Hematopoietic multipotent progenitor cell treated with erythropoietin and hydrocortisone succinate and interleukin-3 and kit ligand, for 6 days (in vitro differentiated cells): ENCODE measurements at places on chromosomes 7 and 10.

GRCh38 chr7:80666376-80666775 is 27.9 kb downstream of the CD36 start:
- no peak for DNase-seq

DNA sequence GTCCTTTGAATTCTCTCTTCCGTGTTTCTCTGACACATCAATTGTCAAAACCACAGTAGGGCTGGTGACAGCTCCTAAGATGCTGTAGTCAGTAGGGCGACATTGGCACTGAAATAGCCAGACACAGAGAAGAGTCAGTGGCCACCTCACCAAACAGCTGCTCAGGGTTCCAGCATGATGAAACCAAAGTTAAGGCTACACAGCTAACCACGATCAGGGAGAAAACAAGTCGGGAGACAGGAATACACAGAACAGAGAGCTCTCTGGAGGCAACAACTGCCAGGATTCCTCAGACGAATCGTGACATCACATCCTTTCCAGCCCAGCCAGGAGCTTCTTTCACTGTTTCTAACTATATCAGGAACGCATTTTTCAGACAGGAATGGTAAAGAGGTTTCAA is 922.2 kb downstream of the SORCS1 start:
- DNase-seq: no peak

- no peak for DNase-seq
These were observed 46.6 kb downstream of the INSIG1 start for GRCh38 chr7:155344270-155344617.

- DNase-seq: no peak
These were observed 14.1 kb downstream of the LAT2 start for GRCh38 chr7:74223711-74224510.

DNA sequence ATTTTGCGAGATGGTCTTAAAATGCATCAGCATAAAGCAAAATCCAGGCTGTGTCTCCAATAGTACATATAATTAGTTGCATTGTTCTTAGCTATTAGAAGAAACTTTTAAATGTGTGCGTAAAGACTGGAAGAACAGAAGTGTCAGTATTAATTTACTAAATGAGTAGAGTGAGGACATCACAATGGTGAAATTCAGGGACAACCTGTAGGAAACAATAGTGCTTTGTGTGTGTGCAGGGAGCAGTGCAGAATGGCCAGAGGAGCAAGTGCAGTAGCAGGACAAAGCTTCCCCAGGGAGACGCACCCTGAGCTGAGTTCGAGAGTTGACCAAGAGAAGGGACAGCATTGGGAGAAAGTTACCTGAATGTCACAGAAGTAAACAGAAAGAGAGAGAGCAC is 13.7 kb downstream of the ITGB8 start:
- DNase-seq: no peak

- DNase-seq: no peak
These were observed 95.5 kb upstream of the KCNIP2 start for GRCh38 chr10:101939008-101939648.

- no peak for DNase-seq
These were observed 30.0 kb downstream of the SGMS1 start for GRCh38 chr10:50593523-50594376.

DNA sequence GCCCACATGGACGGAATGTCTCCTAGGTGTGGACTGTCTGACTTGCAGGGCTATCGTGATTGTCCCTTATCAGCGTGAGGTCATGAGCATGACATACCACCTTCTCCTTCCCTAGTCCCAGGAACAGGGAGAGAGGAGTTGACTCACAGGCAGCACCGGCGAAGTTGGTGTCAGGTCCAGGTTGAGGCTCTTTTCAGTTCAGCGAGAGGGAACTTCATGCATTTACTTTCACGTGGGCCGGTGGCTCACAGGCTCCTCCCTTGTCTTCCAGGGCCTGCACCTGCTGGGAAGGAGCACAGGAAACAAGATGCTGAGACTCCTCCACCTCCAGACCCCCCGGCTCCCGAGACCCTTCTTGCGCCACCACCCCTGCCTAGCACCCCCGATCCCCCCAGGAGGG is 46.1 kb downstream of the PROSER2 start:
- DNase-seq: no peak

GRCh38 chr10:93160829-93161228 is 87.1 kb downstream of the CYP26A1 start:
- no peak for DNase-seq

DNA sequence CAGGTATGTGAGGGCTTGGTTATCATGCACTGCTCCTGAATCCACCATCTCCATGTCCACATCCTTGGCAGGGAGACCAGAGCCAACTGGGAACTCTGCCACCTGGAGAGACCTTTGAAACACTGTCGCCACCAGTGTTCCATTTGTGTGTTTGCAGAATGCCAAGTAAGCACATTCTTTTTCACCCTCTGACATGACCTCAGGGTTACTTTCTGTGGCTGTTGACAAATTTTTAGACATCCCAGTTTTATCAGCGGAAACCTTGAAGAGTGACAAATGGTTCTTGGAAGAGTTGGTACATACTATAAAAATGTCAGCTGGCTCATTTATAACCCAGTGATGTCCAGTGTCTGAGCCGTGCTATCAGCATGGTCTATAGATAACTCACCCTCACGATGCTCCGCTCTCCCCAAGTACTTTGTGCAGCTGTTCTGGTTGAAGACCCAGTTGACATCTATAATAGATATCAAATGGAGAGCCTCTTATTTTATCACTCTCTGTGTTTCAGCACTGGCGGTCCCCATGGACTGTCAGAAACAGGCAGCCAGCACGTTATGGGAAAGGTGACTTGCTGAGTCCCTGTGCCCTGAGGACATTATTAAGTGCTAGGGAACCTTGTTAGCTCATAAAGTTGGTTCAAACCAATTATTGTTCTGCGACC is 563.1 kb upstream of the GALNT17 start:
- no peak for DNase-seq

GRCh38 chr7:157266272-157266671 is 70.5 kb upstream of the DNAJB6 start:
- no peak for DNase-seq

GRCh38 chr7:153027210-153027609 is 267.7 kb downstream of the ACTR3B start:
- no peak for DNase-seq

GRCh38 chr10:106181501-106181900 is 983.0 kb downstream of the SORCS1 start:
- no peak for DNase-seq

GRCh38 chr7:22427104-22427503 is 70.2 kb upstream of the RAPGEF5 start:
- DNase-seq: no peak

DNA sequence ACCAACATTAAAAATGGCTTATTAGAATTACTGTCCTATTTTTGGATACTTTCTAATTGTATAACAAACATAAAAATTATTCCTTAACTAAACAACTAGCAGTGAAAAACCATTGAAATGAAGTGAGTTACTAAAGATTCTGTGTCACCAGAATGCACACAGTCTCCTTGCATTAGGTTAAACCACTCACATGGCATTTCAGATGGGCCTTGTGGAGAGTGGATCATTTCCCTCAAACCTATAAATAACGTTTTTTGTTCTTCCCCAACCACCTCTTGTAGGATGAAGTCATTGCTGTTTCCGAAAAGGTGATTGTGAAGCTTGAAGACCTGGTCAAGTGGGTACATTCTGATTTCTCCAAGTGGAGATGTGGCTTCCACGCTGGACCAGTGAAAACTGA is 38.4 kb downstream of the ARID5B start:
- DNase-seq: no peak

DNA sequence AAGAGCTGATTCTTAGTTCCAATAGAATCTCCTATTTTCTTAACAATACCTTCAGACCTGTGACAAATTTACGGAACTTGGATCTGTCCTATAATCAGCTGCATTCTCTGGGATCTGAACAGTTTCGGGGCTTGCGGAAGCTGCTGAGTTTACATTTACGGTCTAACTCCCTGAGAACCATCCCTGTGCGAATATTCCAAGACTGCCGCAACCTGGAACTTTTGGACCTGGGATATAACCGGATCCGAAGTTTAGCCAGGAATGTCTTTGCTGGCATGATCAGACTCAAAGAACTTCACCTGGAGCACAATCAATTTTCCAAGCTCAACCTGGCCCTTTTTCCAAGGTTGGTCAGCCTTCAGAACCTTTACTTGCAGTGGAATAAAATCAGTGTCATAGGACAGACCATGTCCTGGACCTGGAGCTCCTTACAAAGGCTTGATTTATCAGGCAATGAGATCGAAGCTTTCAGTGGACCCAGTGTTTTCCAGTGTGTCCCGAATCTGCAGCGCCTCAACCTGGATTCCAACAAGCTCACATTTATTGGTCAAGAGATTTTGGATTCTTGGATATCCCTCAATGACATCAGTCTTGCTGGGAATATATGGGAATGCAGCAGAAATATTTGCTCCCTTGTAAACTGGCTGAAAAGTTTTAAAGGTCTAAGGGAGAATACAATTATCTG is 1.6 kb downstream of the LRRTM3 start:
- no peak for DNase-seq

GRCh38 chr10:2951235-2951835 is 116.0 kb upstream of the PFKP start:
- DNase-seq: no peak

- DNase-seq: no peak
These were observed 47.0 kb downstream of the KIAA1217 start for GRCh38 chr10:24255881-24256311.

DNA sequence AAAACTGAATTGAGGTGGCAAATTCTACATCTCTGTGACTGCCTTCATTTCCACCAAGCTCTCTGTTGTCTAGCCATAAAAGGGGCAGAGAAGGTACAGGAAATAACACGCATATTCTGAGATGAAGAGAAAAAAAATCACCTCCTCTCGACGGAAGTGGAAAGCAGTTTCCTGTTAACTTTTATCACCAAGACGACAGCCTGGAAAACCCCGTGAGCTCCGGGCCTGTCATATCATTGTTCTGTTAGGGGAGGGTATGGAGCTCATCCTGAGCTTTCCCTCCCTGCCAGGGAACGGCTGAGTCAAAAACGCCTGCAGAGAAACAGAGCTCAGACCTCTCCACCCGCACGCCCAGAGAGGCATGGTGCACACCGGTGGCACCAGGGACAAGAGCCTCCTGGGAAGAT is 200.3 kb downstream of the PRPF18 start:
- peak; percentile 9 for DNase-seq

DNA sequence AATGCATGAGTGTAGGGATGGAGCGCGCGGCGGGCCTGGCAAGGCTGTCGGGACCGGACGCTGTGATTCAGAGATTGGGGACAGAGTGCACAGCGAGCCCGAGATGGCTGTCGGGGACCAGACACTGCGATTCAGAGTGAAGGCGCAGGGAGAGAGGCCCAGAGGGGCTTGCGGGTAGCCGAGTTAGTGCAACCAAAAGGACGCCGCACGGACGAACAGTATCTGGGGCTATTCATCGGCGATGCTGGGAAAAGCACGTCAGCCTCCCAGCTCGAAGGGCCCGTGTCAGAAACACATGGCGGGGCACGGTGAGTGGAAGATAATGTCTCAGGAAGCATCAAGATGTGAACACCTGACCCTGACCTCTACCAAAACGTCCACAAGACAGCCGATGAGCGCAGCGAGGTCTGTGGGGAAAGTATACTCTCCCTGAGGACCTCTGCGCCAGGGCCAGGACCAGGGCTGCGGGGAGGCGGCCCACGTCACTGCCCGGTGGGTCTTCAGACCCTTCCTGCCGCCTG is 215.8 kb downstream of the ZMYND11 start:
- DNase-seq: no peak

DNA sequence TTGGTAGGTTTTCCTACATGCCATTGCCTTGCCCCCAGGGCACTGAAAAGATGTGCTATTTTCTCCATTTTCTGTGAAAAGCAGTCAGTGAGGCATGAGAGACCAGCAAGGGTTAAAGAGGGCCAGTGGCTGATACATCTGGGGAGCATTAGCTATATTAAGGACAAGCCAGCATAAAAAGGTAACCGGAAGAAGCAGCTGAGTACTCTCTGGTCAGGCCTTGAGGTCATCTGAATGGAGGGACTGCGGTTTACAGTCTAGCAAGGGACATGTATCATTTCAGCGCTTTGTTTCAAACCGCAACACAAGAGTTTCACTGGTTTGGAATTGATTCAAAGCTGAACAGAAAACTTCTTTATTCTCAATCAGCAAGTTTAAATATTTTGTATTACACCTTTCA is 120.4 kb downstream of the EPDR1 start:
- DNase-seq: no peak

GRCh38 chr10:121165276-121165675 is 314.1 kb downstream of the WDR11 start:
- no peak for DNase-seq

GRCh38 chr7:29044554-29044953 is 86.4 kb upstream of the TRIL start:
- no peak for DNase-seq

DNA sequence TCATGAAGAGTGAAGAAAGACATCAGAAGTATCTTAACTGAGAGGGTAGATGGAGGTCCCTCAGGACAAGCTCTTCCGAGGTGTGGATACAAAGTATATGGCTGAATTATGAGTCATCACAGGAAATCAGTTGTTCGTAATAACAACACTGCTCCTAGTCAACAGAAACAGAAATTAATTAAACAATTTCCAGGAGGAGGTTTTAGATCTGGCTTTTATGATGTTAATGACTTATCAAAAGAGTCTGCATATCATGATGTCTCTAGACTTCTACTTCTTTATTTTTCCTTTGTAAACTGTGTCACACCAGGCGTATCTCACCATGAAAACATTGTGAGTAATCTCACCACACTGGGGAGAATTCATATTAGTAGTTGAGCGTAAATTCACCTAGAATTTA is 31.2 kb downstream of the OSBPL3 start:
- DNase-seq: no peak

- DNase-seq: no peak
These were observed 153.8 kb upstream of the KAT6B start for GRCh38 chr10:74672430-74673165.

DNA sequence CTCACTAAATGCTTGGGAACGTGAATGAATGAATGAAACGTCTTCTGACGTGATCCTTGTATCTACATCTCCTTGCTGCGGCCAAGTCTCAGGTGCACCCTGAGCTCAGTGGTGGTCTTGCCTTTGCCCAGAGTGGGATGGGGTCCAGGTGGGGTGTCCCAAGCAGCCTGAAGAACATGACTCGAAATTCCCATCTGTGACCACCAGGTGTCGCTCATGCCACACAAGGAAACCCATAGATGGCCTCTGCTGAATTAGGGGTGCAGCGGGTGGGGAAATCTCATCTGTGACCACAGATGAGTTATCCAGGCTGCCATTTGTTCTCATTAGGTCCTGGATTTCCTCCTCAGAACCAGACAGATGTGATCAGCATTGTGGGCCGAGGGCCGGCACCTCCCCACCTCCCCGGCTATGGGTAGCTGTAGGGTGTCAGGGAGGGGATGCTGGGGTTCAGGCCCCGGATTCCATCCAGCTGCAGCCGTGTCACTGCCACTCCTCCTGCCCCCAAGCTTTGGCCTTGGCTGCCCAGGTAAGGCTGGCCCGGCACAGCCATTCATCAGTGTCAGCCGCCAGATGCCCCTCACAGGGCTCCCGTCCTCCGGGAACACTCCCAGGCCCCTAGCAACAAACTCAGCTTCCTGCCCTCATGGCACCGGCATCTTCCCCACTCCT is 21.0 kb upstream of the GNA12 start:
- peak; percentile 81 for DNase-seq
